ENCODE measurements at places on chromosomes 1 and 21.

GRCh38 chr1:111370871-111371270 lies 56.7 kb downstream of the OVGP1 start:
- DNase-seq = no peak

DNA sequence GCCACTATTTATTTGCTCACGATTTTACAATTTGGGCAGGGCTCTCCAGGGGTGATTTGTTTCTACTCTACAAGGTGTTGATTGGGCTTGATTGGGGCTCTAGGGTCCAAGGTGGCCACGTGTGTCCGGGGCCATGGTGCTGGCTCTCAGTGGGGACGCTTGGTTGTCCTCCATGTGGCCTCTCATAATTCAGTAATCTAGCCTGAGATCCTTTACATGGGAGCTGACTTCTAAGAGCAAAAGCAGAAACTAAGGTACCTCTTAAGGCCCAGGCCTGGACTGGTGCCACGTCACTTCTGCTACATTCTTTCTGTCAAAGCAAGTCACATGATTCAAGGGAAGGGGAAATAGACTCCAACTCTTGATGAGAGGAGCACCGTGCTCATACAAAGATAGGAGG lies 8.1 kb upstream of the PSRC1 start:
- no peak for DNase-seq

GRCh38 chr1:26697978-26698849 lies 2.4 kb downstream of the ARID1A start:
- no peak for DNase-seq

GRCh38 chr1:206725109-206725963 lies 40.6 kb downstream of the MAPKAPK2 start:
- peak; percentile 28 for DNase-seq

DNA sequence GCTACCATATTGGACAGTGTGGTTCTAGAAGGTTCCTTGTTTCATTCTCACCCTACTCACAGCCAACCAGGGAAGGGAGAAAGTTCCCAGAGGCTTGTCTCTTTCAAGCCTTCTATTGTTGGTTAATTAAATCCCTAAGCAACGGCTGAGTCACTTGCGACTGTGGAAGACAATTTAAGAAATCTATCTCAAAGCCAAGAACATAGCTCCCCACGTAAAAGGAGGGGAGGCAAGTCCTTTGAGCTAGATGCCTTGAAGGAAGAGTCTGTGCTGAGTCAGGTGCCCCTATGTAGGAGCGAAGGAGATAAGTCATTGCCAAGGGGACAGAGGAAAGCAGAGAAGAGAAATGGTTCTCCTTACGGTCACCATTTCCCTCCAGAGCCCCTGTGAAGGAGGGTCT lies 79.4 kb upstream of the PPP2R5A start:
- DNase-seq = no peak
